Suppressor macrophage treated with lipopolysaccharide for 4 hours (primary cell): ENCODE measurements at places on chromosomes 6 and 20.

DNA sequence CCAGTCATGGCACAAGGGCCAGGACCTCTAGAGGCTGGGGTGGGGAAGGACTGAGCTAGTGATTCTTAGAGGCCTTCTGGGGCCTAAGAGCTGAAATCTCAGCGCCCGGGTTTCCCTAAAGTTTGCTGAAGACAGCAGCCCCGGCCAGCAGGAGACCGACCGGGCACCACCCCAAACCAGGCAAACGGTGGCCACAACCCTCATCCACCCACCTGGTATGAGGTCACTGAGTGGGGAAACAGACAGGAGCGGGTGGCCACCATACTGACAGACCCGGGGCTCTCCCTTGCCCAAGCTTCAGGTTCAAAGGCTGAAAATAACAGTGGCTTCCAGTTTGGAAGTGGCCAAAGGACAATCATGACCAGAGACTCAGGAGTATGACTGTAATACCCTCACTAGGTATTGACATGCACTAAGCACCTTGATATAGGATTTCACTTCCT is 35.0 kb upstream of the ID1 start:
- no peak for DNase-seq

DNA sequence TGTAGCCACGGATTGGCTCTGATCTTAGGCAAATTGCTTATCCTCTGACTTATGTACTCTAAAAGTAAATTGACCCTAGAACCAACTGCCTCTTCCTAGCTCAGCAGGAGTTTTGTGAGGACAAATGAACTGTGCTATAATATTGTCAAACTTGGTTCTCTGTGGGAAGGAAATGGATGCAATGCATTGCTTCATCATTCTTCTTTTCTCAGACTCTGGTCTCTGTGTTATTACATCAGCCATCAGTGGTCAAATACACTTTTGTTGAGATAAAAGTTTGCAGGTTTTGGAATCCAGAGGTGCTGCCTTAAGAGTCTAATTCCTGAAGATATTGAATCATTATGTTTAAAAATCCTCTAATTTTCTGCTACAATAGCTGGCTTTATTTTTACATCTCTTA is 64.9 kb downstream of the SLC24A3 start:
- peak; percentile 14 for DNase-seq

GRCh38 chr6:128271527-128271926 is 248.9 kb downstream of the PTPRK start:
- DNase-seq: no peak

DNA sequence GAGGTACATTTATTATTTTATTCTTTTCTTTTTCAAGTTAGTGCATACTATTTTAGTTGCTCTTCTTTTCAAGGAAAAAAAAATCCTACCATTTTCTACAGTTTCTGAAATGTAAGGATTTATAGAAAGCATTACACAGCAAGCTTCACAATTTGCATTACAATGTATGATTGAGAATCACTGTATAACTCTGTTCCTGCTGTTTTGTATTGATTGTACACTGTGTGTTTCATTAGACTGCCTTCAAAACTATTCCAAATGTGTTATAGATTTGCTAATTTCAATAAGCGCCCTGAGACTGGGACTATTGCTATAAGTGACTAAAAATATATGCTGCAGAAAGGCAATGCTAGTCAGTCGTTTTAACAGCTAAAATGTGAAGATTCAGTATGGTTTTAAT is 479.7 kb upstream of the EYS start:
- DNase-seq: no peak

- DNase-seq: no peak
Observed at GRCh38 chr20:41154436-41155176, 17.3 kb downstream of the PLCG1 start.

GRCh38 chr20:51529081-51529681 is 13.3 kb downstream of the NFATC2 start:
- no peak for DNase-seq

- no peak for DNase-seq
Observed at GRCh38 chr6:56904068-56904467, 50.8 kb upstream of the BEND6 start.

DNA sequence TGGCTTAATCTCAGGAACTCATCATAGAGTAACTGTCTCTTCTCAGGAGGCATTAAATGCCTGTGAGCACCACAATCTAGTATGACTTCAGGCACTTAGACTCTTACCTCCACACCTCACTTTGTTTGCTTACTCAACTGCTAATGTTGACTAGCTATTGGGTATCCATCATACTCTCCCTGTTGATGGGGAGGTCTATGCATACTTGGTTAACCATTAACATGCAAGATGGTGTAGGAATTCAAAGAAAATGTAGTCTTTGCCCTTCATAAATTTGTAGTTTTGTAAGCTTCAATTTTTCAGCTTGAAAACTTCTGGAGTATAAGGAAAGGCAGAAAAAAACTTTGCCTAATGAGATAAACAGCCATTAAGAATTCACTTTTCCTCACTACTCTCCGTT is 501.0 kb upstream of the MARCKS start:
- no peak for DNase-seq

- no peak for DNase-seq
Observed at GRCh38 chr6:107612762-107613415, 123.0 kb downstream of the SOBP start.

DNA sequence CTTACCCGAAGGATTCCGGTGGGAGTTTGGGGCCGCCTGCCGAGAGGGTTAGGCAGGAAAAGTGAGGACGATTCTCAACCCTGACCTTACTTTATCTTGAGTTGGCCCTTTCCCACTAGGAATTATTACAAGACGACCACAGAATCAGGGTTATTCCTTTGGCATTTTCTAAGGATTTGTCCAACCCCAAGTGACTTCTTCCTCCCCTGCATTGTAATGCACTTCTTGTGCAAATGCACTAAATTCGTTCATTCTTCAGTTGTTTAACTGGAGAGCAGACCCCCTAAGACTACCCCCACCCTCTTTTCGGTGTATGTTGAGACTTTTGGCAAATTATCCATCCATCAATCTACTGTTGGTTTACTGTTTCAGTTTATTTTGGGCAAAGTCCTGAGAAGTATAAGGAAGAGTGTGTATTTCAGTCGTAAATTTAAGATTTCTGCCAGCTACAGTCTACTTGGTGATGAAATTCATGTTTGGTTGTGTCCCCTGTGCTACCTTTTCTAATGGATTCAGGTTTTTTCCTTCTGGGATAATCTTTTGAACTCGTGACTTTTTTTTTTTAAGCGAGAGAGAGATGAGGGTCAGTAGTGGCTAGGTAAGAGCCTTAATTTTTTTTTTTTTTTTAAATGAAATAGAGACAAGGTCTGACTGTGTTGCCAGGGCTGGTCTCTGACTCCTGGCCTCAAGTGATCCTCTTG is 611 bp upstream of the TMEM217 start:
- no peak for DNase-seq

DNA sequence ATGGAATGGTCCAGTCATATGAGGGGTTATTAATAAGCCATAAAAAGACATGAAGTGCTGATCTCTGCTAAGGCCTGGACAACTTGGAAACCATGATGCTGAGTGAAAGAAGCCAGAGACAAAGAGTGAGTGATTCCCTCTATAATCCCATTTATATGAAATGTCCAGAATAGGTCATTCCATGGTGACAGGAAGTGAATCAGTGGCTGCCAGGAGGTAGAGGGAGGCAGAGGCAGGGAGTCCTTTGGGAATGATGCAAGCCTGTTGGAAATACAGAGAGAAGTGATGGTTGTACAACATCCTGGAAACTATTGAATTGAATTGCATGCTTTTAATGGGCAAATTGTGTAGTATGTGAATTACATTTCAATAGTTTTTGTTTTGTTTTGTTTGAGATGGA is 26.4 kb downstream of the ANKRD60 start:
- DNase-seq: no peak

GRCh38 chr20:64112691-64113443 is 5.5 kb upstream of the NPBWR2 start:
- DNase-seq: no peak

GRCh38 chr6:105799056-105799455 is 287.1 kb upstream of the PRDM1 start:
- DNase-seq: peak; percentile 56

GRCh38 chr20:57438552-57438951 is 47.4 kb downstream of the RBM38 start:
- no peak for DNase-seq

DNA sequence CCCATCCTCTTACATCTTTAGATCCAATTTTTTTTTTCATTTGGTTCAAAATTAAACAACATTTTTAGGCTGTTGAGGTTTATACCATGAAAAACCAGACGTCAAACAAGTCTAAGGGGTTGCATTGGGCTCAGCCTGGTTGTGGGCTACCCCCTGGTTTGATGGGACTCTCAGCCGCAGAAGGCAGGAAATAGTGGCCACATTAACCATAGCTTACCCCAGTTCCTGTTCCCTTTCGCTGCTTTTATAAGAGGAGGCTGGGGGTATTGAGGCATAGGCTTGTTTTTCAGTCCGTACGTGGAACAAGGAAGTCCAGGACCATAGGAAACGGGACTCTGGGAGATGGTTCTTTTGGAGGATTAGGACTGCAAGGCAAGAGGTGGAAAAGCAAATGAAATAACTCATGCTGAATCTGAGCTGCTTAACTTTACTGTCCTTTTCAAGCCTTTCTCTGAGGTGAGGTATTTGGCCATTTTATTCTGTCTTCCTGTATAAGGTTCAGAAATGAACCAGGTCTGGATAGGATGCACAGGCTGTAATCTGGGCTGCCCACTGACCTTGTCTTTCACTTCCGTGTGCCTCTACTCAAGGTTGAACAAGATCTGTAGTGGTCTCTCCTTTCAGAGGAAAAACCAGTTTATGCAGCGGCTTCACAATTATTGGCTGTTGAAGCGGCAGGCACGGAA is 7.7 kb downstream of the BRPF3 start:
- peak; percentile 19 for DNase-seq

GRCh38 chr20:48942730-48943129 is 21.2 kb downstream of the ARFGEF2 start:
- no peak for DNase-seq

DNA sequence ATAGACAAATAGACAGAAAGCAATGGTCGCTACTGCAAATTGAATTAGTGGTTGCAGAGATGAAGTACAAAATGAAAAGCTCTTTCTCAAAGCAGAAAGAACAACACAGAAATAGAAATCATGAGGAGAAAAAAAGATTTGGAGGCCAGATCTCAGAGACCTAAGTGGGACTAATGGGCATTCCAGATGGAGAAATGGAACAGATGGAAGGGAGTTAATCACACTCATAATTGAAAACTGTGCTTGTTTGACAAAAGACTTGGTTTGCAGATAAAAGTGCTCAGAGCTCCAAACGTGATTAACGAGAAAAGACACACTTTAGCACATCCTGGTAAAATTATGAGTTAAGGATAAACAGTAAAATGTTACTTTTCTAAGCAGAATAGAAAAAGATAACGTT is 58.1 kb upstream of the SNRPB2 start:
- DNase-seq: no peak

- DNase-seq: no peak
Observed at GRCh38 chr20:15289337-15289736, 951.9 kb upstream of the FLRT3 start.

GRCh38 chr6:51203504-51203903 is 384.8 kb downstream of the TFAP2B start:
- DNase-seq: no peak

DNA sequence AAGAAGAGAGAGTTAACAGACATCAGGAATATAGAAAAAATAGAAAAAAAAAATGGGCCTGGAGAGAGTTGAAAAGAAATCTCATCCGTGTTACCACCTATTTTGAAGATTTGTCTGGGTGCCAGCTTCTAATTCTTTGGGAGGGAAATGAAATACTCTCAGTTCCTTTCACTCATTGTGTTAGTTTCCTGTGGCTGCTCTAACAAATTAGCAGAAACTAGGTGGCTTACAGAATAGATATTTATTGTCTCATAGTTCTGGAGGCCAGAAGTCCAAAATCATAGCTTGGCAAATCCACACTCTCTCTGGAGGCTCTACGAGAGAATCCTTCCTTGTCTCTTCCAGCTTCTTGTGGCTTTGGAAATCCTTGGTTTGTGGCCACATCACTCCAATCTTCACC is 225.1 kb upstream of the BTBD3 start:
- no peak for DNase-seq

GRCh38 chr6:3292431-3293197 is 33.9 kb downstream of the PSMG4 start:
- no peak for DNase-seq

DNA sequence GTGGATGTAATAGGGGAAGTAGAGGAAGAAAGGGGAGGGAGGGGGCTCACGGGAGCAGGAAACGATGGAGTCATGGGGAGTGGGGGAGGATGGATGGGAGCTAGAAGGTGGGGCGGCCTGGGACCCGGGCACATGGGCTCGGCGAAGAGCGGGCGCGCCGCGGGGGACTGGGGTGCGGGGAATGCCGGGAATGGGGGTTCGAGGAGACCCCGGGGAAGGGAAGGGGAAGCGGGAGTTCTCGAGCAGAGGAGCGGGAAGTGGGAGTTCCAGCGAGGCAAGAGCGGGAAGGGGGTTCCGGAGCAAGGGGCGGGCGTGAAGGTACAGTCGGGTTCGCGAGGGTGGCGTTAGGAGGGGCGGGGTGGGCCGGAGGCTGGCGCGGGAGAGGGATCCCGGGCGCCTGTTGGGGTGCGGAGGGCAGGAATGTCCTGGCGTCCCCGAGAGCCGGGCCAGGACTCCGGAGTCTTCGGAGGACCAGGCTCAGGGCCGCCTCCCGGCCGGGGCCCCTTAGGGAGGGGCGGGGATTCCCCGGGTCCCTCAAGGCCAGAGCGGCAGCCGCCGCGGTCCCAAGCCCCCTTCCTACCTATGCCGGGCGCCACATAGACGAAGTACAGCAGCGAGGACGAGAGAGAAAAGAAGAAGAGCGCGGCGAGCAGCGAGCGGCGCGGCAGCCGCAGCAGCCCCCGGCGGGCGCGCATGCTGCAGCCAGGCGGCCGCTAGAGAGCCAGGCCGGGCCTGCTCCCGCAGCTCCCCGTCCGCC is 504 bp downstream of the B4GALT5 start:
- DNase-seq: peak; percentile 76

DNA sequence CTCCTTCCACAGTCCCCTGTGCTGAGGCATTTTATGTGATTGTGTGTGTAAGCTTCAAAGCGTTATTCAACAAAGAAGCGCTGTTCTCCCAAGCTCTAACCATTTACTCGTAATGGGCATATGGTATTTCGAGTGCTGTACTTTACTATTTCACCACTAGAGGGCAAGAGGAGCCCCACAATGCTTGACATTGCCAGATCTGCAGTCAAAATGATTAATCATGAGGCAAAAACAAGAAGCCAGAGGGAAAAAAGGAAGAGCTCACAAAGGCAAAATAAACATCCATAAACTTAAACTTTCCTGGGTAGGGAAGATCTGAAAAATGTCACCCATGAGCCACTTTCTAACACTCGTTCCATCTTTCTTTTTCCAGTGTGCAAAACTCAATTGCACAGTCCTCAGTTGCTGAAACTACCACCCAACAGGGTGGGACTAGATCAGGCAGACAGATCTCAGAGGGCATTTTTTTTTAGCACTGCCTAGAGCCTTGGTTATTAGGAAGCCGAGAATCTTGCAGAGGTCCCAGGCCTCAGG is 215.0 kb upstream of the PLCB4 start:
- DNase-seq: peak; percentile 74
